ENCODE measurements at places on chromosomes 11 and 22. TPM values are rescaled to one million over a fixed set of nuclear protein-coding genes. Genes with fewer than 3 reads are reported as not detected.

Gene PISD
- 41.2 TPM for total RNA-seq

Gene GLYAT
- not detected for total RNA-seq

Gene YPEL1
- 3.3 TPM for total RNA-seq

DNA sequence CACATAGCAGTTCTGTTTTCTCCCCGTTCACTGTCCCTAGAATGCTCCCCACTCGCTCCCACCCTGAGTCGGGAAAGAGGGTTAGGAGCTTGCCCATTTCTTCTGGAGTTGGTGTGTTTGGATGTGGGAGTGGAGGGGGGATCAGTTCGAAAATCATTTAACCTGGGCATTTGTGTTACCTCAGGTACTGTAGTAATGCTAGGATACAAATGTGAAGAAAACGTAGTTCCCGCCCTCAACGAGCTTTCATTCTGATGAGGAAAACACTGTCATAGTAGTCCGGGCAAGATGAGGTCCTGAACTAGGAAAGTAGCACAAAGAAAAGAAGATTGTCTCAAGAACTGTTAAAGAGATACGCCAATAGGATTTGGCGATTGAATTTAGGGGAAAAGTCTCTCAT lies 539 bp downstream of the SDHD start:
- DNase-seq: no peak

Data from CD8-positive, alpha-beta T cell (primary cell).